ENCODE measurements at places on chromosomes 1 and 21. TPM values are rescaled to one million over a fixed set of nuclear protein-coding genes. Genes with fewer than 3 reads are reported as not detected.
A peak's percentile ranks its signal among the peaks of the same experiment; 100 is the strongest.

DNA sequence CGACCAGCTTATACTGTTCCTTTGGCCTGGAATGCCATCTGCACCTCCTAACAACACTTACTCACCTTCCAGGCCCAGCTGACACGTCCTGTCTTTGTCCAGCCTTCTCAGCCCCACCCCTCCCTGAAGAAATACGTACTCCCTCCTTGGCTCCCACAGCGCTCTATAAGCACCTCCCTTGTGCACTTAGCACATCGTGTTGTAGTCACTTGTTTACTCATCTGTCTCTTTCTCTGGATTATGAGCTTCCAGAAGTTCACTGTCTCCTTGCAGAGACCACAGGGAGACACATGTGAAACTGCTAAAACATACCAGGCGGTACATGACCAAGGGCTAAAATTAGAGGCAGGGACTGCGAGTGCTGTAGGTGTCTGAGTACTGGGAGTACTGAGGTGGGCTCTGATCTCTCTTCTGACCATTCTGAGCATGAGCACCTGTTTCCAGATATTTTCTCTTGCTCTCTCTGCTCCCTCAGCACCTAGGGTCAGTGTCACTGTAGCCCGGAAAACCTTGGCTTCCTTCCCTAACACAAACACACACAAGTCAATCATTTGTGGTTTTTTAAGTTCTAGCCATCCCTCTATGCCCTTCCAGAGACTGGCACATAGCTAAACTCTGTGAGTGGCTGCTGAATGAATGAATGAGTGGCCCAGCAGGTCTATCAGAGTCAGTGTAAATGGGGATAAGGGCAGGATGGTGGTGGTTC is 5.1 kb downstream of the DCST1 start:
- DNase-seq = no peak

The GNAT2 gene
- total RNA-seq = not detected

- DNase-seq = no peak
Measured at GRCh38 chr1:174519844-174520243, 72.1 kb downstream of the GPR52 start.

The IL12RB2 gene
- total RNA-seq = 0.64 TPM

- peak; percentile 54 for DNase-seq
Measured at GRCh38 chr1:201648907-201649721, 110.2 kb downstream of the NAV1 start.

DNA sequence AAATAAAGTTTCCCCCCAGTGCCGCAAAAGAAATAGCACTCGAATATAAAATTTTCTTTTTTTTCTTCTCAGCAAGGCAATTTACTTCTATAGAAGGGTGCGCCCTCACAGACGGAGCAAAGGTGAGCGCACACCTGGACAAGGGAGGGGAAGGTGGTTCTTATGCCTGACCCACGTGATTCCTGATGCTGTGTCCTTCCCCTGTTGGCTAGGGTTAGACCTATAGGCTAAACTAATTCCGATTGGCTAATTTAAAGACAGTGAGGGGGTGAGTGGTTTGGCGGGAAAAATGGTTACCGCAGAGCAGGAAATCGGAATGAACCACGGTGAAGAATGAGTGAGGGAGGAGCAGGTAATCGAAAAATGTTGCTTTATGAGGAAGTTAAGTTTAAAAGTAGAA is 607 bp upstream of the FAAH start:
- no peak for DNase-seq

- DNase-seq = no peak
Measured at GRCh38 chr1:162704673-162705424, 72.6 kb downstream of the DDR2 start.

The CYP4X1 gene
- total RNA-seq = 3.5 TPM

The CRNN gene
- not detected for total RNA-seq

GRCh38 chr1:231839999-231840398 is 213.4 kb downstream of the DISC1 start:
- DNase-seq = no peak

The FCGR3B gene
- not detected for total RNA-seq

DNA sequence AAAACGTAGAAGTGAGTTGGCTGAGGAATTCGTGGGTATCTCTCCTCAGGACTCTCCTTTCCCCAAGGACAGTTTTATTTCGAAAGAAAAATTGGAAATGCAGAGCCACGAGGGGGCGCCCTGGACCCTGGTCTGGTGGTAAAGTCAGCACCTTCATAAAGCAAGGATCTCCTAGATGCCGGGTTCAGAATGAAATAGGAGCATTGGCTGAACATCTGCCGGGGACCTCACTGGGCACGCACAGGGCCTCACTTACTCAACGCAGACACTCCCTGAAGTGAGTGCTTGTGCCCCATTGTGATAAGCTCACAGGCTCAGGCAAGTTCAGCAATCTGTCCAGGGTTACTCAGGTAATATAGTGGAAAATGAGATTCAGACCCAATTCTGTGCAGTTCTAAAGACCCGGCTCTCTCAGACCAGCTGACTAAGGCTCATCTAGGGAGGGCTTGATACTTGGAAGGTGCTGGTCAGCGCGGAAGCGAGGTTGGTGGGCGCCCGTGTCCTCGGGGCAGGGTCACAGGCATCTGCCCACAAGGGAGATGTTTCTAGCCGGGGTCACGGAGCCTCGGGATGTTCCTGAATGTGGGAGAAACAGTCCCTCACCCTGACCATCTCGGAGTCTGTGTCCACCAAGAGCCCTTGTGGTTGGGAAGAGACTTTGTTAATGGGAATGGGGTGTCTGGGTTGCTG is 55.7 kb upstream of the ETV3 start:
- peak; percentile 34 for DNase-seq

DNA sequence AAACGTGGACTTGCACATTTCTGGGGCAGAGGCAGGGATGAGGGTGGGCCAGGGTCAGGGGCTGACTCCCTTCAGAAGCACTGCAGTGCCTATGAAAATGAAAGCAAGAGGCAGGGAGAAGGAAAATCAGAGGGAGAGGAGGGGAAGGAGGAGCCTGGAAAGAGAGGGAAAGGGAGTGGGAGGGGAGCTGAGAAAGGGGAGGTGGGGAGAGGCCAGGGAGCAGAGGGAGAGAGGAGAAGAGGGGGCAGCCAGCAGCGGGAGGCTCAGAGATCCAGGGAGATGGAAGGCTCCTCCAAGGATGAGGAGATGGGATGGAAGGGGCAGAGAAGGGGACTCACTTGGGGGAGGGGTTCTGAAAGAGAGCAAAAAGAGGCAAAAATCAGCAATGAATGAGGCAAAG is 96.3 kb upstream of the KLHDC7A start:
- DNase-seq = no peak

GRCh38 chr1:195085196-195085595 is 1523.0 kb downstream of the KCNT2 start:
- DNase-seq = no peak

GRCh38 chr1:243798726-243799125 is 51.3 kb downstream of the AKT3 start:
- DNase-seq = no peak

The FUBP1 gene
- total RNA-seq = 61.2 TPM

The VWA5B1 gene
- total RNA-seq = not detected

The TSPEAR gene
- total RNA-seq = 0.69 TPM

The MYCBP gene
- 38.7 TPM for total RNA-seq

The ELAPOR1 gene
- 51.2 TPM for total RNA-seq

- no peak for DNase-seq
Measured at GRCh38 chr1:35111106-35111505, 31.9 kb downstream of the ZMYM1 start.

The C1QB gene
- total RNA-seq = 22.3 TPM

- no peak for DNase-seq
Measured at GRCh38 chr1:48203287-48203900, 19.1 kb upstream of the SLC5A9 start.

The CD84 gene
- total RNA-seq = 4.1 TPM

The LRRC71 gene
- total RNA-seq = 0.91 TPM

GRCh38 chr1:44239331-44239960 is 26.2 kb downstream of the DMAP1 start:
- peak; percentile 72 for DNase-seq

GRCh38 chr21:24881506-24881905 is 725.8 kb downstream of the MRPL39 start:
- no peak for DNase-seq

DNA sequence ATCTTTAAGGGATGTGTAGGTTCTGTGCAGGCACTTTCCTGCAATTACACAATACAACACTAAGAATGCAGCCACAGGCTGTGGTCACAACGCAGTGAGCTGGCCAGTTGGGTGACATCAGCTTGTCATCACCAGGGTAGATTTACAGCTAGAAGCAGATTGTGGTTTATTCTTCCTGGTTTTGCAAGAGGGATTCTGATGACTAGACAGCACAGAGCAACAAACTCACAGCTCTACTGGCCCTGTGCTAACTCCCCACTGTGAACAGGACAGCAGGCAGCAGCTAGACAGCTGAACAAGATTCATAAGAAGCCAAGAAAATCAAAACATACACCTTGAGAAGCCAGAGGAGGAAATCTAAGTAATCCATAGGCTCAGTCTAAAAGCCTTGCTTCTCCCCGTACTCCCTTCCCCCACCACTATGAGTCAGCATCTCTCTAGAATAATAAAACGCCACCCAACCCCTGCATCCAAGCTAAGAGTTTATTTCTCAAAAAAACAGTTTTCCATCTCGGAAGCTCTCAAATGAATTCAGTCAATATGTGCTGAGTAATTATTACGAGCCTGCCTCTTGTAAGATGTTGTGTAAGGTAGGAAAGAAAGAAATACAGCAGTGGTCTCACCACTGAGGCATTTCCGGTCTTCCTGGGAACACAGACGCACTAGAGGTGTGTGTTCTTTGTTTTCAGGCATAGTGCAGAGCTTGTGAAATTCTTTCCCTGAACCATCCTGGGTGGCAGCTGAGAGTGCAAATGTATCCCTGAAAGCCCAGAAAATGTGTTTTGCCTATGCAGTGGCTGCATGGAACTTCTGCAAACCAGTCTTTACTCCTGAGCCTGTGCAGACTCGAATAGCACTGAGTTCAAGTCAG is 162.8 kb downstream of the NTPCR start:
- DNase-seq = peak; percentile 83

DNA sequence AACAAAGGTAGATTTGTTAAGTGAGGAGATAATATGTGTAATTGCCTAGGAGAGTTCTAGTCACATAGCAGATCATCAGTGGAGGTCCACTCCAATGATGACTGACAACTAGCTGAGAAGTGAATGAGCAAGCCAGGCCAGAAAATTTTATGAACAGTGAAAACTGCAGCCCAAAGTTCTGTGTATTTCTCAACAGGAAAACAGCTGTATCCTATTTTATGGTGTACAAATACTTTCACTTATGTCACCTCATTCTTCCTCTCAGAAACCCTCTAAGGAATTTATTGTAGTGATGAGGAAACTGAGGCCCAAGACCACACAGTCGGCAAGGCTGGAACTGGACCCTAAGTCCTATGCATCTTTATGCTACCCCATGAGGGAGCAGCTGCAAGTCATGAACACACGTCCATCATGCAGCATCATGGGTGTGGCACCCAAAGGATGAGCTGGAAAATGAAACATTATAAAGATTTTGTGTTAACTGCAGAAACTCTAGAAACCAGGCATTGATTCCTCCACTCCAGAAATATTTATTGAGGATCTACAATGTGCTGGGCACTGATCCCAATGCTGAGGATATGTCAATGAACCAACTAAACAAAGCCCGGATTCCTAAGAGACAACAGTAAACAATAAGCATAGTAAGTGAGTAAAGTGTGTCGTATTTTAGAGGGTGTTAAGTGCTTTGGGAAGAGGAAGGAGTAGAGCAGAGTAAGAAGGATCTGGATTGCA is 99.5 kb upstream of the DUSP10 start:
- DNase-seq = no peak
